ENCODE measurements at places on chromosomes 2 and 18.

GRCh38 chr2:28567061-28567471 is 71.2 kb downstream of the PLB1 start:
- peak; percentile 79 for DNase-seq

DNA sequence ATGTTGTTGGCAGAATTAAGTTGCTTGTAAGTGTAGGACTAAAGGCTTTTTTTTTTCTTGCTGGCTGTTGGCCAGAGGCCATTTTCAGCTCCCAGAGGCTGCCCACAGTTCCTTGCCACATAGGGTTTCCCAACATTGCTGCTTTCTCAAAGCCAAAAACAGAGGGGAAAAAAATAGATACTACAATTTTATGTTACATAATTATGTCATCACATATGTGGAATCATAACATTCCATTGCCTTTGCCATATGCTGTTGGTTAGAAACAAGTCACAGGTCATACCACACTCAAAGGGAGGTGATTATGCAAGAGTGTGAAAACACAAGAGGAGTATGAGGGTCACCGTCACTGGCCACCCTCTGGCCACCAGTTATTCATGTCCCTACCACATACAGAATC is 154.5 kb downstream of the RTN4 start:
- DNase-seq = no peak

- peak; percentile 52 for DNase-seq
Observed at GRCh38 chr2:203453858-203454451, 81.1 kb downstream of the RAPH1 start.

GRCh38 chr18:13107074-13107473 is 111.5 kb upstream of the LDLRAD4 start:
- no peak for DNase-seq

- DNase-seq = peak; percentile 58
Observed at GRCh38 chr18:48929941-48930713, 20.6 kb downstream of the SMAD7 start.

- peak; percentile 52 for DNase-seq
Observed at GRCh38 chr18:52523566-52523965, 183.6 kb downstream of the DCC start.

GRCh38 chr2:29222381-29223179 is 107.4 kb downstream of the CLIP4 start:
- DNase-seq = no peak

- peak; percentile 24 for DNase-seq
Observed at GRCh38 chr2:191631754-191632153, 46.2 kb upstream of the NABP1 start.

DNA sequence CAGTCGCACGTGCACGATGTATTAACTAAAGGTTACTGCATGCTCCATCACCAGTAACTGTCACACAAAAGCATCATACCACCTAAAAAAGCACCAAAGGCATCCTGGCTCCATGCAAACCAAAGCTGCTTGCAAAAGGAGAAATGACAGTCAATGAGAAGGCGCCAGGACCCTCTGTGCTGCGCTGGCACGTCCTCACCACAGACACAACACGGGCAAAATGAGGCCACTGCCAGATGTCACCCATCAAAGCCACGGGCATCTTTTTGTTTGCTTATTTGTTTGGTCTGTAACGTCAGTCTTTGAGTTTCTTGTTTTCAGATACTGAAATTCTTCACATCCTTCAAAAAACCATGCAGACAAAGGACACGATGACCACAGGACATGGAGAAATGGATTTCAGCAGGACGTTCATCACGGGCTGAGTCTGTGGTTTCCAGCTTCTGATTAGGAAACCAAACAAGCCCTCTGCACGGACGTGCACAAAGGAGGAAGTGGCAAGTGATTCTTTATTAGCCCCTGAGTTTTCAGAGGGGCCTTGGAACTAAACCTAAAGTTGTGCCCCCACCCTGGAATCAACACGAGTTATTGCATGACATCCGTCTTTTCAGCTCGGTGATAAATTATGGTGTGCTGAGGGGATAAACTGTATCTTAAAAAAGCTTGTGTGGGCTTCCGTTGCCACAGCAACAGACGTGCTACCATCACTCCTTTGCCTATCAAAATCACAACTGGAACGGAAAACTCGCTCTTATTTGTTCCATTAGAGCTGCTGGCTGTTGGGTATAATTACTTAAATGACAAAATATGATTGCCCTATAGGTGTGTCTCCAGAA is 181.8 kb downstream of the EIPR1 start:
- no peak for DNase-seq

GRCh38 chr2:43370146-43370545 is 143.7 kb upstream of the ZFP36L2 start:
- no peak for DNase-seq

DNA sequence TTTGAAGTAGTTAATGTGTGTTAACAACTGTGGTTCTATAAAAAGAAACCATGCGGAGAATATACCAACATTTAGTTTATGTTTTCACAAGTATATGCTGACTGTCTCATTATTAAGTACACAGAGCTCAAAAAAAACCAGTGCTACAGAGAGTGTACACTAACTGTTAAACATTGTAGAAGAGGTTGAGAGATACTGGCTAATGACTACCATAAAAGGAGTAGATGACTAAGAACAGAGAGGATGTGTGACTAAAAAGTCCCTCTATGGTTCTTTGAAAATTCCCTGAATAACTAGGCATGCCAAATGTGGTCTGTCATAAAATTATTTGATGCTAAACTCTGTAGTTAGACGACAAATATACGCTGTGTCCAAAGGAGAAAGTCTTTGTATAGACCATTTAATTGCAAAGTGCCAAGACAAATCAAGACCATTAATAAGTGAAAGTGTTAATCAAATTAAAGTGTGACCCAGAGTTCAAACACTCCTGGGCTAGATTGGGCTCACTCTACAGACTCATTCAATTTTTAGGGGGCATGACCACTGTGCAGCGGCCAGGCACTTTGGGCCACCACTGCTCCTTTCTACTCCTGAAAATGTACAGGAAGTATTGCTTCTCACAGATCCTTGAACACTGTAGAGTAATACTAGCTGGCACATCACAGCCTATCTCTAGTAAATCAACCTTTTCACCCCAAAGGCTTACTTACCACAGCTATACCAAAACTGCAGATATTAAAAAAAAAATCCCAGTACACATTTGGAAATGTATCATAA is 45.1 kb upstream of the SERTAD2 start:
- DNase-seq = no peak

DNA sequence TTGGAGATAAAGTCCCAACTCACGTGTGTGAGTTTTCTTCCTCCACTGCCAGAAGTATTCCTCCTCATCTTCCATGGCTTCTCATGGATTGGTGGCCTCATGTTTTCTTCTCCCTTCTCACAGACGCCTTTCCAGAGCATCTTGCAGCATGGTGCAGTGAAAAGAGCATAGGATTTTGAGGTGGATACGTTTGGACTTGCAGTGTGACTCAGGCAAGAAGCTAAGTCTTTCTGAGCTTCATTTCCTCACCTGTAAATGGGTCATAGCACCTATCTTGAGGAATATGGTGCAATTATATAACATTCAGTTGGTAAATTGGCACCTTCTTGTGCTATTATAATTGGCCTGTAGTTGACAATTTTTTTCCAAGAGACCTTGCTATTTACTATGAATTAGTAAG is 247.6 kb downstream of the RDH14 start:
- no peak for DNase-seq

DNA sequence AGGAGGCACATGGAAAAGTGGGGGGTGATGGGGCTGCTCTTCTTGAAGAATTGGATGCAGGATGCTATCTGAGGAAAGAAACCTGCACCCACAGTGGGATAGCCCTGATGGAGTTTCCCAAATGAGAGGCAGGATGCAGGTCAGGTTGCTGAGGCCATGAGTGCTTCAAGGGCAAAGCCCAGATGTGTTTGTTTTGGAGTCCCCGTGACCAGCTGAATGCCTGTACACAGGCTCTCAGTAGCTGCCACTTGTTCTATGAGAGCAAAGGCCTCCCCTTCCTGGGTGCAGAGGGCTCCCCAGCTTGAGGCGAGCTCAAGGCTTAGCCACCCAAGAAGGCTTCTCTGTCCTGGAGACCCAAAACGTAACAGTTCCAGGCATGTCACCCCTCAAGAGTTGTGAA is 192.7 kb downstream of the SEPTIN10 start:
- no peak for DNase-seq

All from NCI-H69 (cell line).